ENCODE measurements at places on chromosomes 6 and 20.

GRCh38 chr6:142633317-142633716 is 311.7 kb downstream of the HIVEP2 start:
- DNase-seq, result no peak

- DNase-seq, result no peak
These were observed 18.8 kb upstream of the FRMD1 start for GRCh38 chr6:168097621-168098430.

DNA sequence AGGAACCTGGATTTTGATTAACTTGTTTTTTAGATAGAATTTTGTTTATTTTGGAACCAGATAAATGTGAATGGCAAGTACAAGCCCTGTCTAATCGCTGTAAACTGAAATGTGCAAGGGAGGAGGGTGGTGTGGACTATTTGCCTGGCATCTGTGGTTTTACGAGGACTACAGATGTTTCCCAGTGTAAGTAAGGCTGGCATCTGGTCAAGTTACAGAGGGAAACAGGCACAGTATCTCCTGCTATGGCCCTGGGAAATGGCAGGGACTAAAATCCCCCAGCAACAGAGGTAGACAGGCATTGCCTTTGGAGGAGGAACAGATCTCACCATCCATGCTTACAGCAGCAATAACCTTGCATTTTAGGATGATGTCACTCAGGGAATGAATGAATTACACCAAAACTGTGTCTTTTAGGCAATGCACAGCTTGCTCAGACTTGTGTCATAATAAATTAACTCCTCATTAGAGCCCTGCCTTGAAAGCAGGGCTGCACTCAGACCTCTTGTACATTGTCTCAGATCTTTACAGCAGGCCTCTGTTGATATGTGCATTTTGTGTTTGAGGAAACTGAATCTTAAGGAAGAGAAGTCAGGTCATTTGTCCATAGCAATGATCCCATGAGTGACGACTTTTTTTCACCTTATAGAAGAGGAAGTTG is 96.2 kb downstream of the TCP11 start:
- no peak for DNase-seq

DNA sequence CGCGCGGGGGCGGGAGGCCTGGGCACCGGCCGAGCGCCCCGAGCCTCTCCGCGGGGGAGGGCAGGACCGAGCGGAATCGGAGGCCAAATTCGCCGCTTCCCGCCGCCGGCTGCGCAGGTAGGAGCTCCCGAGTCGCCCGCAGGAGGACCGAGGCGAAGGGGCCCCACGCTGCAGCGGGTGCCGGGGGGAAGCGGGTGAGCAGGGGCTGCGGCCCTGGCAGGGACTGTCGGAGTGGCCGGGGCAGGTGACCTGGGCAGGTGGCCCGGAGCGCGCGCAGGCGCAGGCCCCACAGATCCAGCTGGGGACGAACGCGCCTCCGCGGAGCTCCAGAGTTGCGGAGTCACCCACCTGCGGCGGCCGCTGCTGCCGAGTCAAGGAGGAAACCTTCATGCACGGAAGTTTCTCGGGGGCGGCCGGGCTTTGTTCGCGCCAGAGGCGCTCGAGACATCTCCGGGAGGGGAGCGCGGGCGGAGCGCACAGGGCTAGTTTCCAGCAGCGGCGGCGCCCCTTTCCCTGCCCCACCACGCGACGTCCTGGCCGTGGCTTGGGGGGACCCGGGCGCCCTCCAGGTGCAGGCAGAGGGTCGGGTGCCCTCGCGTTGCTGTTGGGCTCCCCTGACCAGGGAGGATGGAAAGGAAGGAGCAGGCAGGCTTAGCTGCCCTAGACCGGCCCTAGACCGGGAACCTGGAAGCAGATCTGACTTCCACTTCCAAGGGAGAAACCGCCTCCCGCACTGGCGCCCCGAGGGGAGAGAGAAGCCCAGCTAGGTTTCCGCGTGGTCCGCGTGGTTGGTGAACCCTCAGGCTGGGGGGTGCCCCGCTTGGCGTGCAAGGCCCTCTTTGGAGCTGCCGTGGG is 590 bp downstream of the SLCO4A1 start:
- no peak for DNase-seq

DNA sequence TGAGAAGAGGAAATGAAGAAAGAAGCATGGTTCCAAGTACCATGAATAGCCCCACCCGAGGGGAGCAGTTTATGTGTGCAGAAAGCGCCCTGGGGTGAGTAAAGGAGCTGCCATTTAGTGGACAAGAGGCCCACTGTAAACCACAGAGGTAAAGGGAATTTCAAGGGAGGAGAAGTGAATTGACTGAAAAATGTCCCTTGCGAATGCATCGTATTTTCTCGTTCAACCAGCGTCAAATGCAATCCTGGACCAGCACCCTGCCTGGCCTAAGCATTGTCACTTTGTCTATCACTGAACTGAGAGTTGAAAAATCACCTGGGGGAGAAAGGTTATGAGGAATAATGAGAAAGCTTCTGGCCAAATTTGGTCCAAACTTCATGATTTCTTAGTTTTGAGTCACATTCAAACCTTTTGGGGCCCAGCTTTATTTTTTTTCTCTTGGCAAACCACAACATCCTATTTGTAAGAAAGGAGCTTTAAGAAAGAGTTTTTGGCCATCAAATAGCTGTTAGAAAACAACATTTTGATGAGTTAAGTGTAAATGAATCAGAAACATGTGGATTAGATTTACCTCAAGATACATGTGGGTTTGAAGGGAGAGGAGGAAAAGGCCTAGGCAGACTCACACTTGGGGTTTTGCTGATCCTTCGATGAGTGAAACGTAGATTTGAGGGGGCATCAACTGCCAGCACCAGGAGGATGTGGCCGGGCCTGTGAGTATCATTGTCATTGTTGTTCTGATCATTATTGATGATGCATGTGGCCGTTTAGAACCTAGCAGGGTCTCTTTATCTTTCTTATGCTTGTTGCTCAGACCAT is 214.0 kb downstream of the CLIC5 start:
- no peak for DNase-seq

- no peak for DNase-seq
These were observed 132.7 kb downstream of the SNX5 start for GRCh38 chr20:17835934-17836300.

- DNase-seq, result no peak
These were observed 10.4 kb upstream of the CALHM5 start for GRCh38 chr6:116500969-116501433.
